ENCODE measurements at places on chromosomes 1 and 21. TPM values are rescaled to one million over a fixed set of nuclear protein-coding genes. Genes with fewer than 3 reads are reported as not detected.

Gene MROH9
- total RNA-seq, result not detected

DNA sequence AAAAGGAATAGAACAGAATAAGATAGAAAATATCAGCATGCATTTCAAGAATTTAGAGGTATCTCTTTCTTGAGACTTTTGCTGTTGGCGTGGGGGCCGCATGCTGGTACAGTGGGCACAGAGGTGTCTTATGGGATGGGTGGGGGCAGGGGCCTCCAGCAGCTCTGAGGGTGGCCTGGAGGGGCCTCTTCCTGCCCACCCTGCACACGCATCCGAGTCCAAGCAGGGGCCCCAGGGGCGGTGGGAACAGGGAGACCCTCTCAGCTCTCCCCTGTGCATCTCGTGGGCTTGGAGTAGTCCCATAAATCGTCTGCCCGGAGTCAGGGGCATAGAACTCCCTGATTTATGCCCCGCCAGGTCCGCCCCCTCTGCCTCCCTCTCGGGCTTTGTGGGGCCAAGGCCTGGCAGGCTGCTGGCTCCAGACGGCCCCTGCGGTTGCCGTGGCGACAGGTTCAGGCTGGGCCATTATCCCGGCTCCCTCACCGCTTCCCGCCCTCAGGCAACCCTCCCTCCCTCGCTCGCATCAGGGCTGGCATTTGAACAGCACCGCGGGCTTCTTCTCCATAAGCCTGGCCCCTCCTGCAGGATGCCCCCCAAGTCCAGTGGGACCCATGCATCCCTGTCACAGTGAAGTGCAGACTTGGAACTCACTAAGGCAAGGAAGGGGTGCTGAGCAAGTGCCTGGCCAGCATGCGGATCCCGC is 133.2 kb upstream of the ZBTB40 start:
- H3K27me3 ChIP-seq, result no peaks in the 10 kb centered on the region
- H3K36me3 ChIP-seq, result no peaks in the 10 kb centered on the region
- H3K27ac ChIP-seq, result no peak overlapping the region
- no peaks in the 10 kb centered on the region for H3K4me1 ChIP-seq

- DNase-seq, result no peak
- no peaks in the 10 kb centered on the region for H3K27me3 ChIP-seq
- H3K27ac ChIP-seq, result no peak overlapping the region
Observed at GRCh38 chr1:20896826-20897225, 109.7 kb upstream of the HP1BP3 start.

Gene OR14K1
- total RNA-seq, result not detected

Gene CDK18
- total RNA-seq, result 11.0 TPM

GRCh38 chr1:37564892-37565291 is 8.2 kb downstream of the DNALI1 start:
- peaks cover 1% of the 10 kb centered on the region for H3K4me1 ChIP-seq
- H3K27ac ChIP-seq, result no peak overlapping the region
- H3K36me3 ChIP-seq, result no peaks in the 10 kb centered on the region
- no peak overlapping the region for H3K4me3 ChIP-seq
- DNase-seq, result no peak
- H3K27me3 ChIP-seq, result no peaks in the 10 kb centered on the region

Gene PLA2G2C
- not detected for total RNA-seq

Gene KCNJ9
- not detected for total RNA-seq

GRCh38 chr1:31152181-31152795 is 86.8 kb upstream of the PUM1 start:
- H3K27me3 ChIP-seq, result no peaks in the 10 kb centered on the region
- DNase-seq, result no peak
- H3K27ac ChIP-seq, result no peak overlapping the region
- H3K36me3 ChIP-seq, result no peaks in the 10 kb centered on the region
- H3K4me3 ChIP-seq, result no peak overlapping the region

Gene LEFTY1
- total RNA-seq, result 1.3 TPM

Gene HSD3B1
- total RNA-seq, result not detected

- DNase-seq, result no peak
- H3K4me1 ChIP-seq, result no peaks in the 10 kb centered on the region
- H3K27ac ChIP-seq, result no peak overlapping the region
- H3K4me3 ChIP-seq, result no peak overlapping the region
- H3K36me3 ChIP-seq, result no peaks in the 10 kb centered on the region
Observed at GRCh38 chr21:43956670-43957035, 55.5 kb upstream of the TRAPPC10 start.

- H3K36me3 ChIP-seq, result no peaks in the 10 kb centered on the region
- H3K27me3 ChIP-seq, result no peaks in the 10 kb centered on the region
- no peak overlapping the region for H3K4me3 ChIP-seq
- peaks cover 1% of the 10 kb centered on the region for H3K4me1 ChIP-seq
- no peak for DNase-seq
- no peak overlapping the region for H3K27ac ChIP-seq
Observed at GRCh38 chr21:41582866-41583265, 74.9 kb upstream of the TMPRSS2 start.

DNA sequence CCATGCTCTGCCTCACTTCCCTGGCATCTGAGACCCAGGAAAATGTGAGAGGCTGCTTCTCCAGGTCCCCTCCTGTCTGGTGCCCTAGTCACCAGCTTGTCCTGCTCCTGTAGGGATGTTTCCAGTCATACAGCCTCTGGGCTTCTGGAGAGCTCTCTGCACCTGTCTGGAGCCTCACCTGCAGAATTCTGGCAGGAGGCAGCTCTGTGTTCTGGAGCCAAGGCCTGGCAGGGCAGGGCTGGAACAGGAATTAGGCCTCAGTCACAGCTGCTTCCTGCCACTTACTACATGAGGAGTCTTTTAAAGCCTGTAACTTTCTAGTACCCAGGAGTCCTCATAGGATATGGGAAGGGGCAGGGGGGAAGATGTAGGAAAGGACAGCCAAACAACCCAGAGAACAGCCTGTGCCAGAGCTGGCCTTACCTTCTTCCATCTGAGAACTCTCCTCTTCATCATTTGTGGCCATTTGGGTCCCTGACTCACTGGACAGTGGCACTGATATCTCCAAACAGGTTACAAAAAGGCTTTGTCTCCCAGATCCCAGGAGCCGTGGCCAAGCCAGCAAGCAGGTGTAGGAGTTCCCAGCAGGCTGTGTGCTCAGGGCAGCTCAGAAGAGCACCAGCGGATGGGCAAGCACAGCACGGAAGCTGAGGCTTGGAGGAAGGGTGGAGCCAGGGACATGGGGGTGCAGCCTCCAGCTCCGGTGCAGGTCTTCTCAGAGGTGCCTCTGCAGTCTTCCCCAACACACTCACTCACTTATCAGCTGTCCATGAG is 31.4 kb upstream of the ARTN start:
- no peak overlapping the region for H3K27ac ChIP-seq
- no peak for DNase-seq
- no peaks in the 10 kb centered on the region for H3K27me3 ChIP-seq
- H3K4me3 ChIP-seq, result no peak overlapping the region
- no peaks in the 10 kb centered on the region for H3K36me3 ChIP-seq

GRCh38 chr1:43303471-43304313 is 2.9 kb downstream of the TIE1 start:
- no peak overlapping the region for H3K27ac ChIP-seq
- peaks cover 2% of the 10 kb centered on the region for H3K4me1 ChIP-seq
- H3K36me3 ChIP-seq, result no peaks in the 10 kb centered on the region
- H3K4me3 ChIP-seq, result no peak overlapping the region
- H3K27me3 ChIP-seq, result no peaks in the 10 kb centered on the region
- DNase-seq, result no peak

DNA sequence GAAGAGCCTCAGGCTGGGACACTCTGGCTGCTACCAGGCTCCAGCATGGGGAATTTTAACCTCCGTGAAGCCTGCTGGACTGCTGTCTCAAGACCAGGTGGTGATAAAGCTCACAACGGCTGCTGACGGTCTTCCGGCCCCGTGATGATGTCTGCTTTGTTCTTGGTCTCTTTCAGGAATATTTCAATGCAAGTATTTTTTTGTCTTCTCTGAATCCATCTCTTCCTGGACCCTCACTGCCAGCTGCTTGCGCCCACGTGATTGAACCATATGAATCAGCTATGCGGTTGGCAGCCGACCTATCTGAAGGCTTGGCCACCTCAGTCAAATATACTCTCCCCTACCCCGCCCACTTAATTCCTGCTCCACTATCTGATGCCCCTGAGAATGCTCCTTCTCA is 14.6 kb upstream of the SLC6A17 start:
- no peak overlapping the region for H3K4me3 ChIP-seq
- no peak overlapping the region for H3K27ac ChIP-seq
- H3K4me1 ChIP-seq, result no peaks in the 10 kb centered on the region

- no peaks in the 10 kb centered on the region for H3K4me1 ChIP-seq
- no peak overlapping the region for H3K27ac ChIP-seq
- no peak overlapping the region for H3K4me3 ChIP-seq
- H3K36me3 ChIP-seq, result no peaks in the 10 kb centered on the region
- no peaks in the 10 kb centered on the region for H3K27me3 ChIP-seq
Observed at GRCh38 chr1:17706445-17706844, 48.7 kb upstream of the ACTL8 start.

GRCh38 chr1:76219366-76219818 is 144.8 kb downstream of the ST6GALNAC3 start:
- no peaks in the 10 kb centered on the region for H3K4me1 ChIP-seq
- no peaks in the 10 kb centered on the region for H3K36me3 ChIP-seq
- no peak overlapping the region for H3K4me3 ChIP-seq
- no peaks in the 10 kb centered on the region for H3K27me3 ChIP-seq

Gene DDR2
- total RNA-seq, result 47.7 TPM

Gene MX2
- 5.0 TPM for total RNA-seq

Gene TSTD1
- 200 TPM for total RNA-seq

Gene PYGO2
- total RNA-seq, result 42.5 TPM

DNA sequence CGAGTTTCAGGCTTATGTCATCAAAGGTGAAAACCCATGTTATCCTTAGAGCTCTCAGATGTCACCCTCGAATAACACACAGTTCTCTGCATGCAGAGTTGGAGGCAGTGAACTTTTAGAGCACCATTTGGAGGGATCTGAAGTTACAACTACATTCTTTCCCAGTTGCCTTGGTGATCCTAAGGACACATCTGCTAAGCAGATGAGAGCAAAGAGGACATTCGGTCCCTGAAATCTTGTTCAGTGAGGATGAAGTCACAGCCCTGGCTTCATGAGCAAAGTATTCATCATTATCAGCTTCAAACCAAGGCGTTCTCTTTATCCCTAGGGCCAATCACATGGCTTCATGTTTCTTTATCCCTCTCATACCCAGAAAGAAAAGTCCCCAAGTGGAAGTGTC is 23.1 kb upstream of the MCOLN2 start:
- no peak for DNase-seq
- no peaks in the 10 kb centered on the region for H3K4me1 ChIP-seq

DNA sequence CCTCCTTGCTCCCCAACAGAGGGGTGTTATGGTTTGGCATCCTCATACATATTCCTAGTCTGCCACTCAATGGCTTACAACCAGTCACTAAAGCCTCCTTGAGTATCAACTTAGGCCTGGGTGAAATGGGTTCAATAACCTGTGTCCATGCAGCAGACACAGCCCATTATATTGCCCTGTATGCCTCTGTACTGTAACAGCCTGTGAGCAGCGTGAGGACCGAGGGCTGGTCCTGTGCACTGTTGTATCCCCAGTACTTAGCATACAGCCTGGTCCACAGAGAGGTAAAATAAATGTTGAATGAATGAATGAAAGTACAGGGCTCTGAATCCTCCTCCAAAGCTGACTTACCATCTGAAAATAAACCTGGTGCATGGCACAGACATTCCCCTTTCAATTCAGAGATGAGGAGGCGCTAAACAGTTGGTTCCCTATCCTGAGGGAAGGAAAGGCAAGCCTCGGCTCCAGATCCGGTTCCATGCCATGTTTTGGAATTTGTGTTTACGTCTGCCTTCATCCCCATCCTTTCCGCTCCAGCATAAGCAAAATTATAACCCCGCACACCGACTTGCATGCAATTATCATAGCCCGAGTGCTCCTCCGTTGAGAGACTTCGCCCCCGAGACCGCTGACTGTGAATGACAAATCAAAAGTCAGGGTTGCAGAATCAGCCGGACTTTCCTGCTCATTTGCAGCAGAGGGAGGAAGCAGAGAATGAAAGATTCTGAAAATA is 45.0 kb upstream of the DNAJC6 start:
- peaks cover 3% of the 10 kb centered on the region for H3K4me1 ChIP-seq
- no peak for DNase-seq
- no peaks in the 10 kb centered on the region for H3K36me3 ChIP-seq
- no peaks in the 10 kb centered on the region for H3K27me3 ChIP-seq

DNA sequence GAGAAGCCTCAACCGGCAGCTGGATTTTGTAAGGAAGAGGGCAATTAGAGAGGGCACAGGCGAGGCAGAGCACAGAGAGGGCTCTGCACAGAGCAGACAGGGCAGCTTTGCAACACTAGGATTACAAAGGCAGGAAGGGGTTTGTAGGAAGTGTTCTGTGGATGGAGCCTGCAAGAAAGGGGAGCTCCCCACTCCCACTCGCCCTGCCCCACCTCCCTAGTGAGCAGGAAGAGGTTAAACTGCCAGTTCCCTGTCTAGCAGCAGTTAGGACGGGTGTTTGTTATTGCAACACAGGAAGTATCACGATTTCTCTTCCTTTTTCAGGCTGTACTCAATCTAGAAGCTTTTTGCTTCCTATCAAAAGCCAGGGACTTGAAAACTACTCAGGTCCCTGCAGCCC is 63.3 kb upstream of the LRRC8D start:
- H3K4me3 ChIP-seq, result no peak overlapping the region
- H3K4me1 ChIP-seq, result no peaks in the 10 kb centered on the region
- no peaks in the 10 kb centered on the region for H3K36me3 ChIP-seq
- no peak for DNase-seq

DNA sequence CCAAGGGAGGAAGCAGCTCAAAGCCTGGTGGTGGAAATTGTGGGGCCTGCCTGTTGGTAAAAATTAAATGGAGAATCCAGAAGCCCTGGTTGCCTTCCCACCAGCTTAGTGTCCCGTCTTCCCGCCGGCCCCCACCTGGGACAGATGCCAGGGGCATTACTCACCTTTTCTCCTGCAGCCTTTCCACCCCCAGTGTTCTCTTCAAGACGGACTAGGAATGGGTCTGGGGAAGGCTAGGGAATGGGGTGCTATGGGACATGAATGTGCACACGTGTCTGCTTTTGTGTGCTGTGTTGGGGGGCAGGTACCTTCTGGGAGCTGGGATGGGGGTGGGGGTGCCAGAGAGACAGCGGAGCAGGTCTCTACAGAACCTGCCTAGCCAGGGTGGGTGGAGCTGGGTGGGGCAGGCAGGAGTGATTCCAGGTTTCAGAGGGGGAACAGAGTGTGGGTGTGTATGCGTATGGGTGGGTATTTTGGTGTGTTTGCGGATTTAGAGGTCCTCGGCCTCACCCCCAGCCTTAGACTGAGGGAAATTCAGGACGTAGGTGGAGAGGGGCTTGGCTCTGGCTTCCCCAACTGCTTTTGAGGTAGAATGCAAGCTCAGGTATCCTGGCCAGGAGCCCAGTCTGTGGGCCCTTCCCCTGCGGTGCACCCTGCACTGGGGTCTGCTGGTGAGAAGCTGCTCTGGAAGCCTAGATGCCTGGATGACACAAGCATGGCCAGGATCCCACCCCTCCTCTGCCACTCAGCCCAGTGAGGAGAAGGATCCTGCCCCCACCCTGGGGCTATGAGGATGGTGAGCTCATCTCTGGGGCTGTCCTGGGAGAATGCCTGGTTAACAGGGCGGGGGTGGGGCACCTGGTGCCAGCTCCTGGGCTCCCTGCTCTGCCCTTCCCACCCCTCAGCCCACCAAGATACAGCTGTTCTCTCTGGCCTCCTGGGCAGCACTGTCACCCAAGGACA is 7.8 kb downstream of the VANGL2 start:
- H3K4me1 ChIP-seq, result no peaks in the 10 kb centered on the region
- H3K36me3 ChIP-seq, result no peaks in the 10 kb centered on the region
- no peak overlapping the region for H3K4me3 ChIP-seq

Gene SH3BGR
- total RNA-seq, result 1.1 TPM
